ENCODE measurements at places on chromosomes 3 and 15.

DNA sequence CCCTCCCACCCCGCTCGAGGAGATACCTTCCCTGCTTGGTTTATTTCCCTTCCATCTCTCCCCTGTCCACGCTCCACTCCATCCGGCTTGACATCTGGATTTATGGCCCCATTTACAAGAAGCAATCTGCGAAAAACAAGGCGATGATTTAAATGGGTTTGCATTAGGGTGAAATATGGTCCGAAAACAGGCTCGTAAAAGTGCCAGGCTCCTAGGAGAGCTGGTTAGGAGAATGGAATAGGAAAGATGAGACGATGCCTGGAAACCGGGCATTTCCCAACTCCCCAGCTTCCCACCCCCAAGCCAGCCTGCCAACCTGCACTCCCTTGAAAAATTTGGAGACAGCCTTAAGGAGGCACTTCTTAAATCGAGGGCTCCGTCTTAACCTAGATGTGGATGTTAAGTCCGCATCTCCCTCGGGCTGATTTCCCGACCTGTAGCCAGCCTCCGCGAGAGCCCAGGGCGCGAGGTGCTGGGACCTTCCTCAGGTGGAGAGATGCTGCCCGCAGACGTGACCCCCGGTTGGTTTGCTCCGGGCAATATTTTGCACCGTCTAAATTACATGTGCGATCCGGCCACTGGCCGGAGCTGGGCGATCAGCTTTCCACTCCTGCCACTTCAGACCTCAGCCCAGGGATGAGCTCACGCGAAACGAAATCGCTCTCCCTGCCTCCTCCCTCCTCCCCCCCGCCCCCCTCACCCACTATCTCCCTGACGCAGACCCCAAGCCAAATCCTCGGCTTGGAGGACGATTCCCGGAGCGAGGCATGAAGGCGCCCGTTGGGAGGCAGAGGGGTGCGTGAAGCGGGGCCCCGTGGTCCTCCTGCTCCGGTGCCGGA is 1.3 kb downstream of the GRM7 start:
- no peak for DNase-seq

GRCh38 chr15:58064980-58065444 is 499 bp downstream of the ALDH1A2 start:
- DNase-seq: no peak

GRCh38 chr3:53688989-53689388 is 157.2 kb downstream of the CHDH start:
- DNase-seq: no peak

GRCh38 chr15:90871716-90872485 is 3.5 kb downstream of the FURIN start:
- DNase-seq: no peak

- DNase-seq: no peak
These were observed 50.2 kb upstream of the MTMR10 start for GRCh38 chr15:31041610-31042009.

- no peak for DNase-seq
These were observed 8.0 kb downstream of the ESYT3 start for GRCh38 chr3:138442433-138442832.

- no peak for DNase-seq
These were observed 57.9 kb downstream of the APBA2 start for GRCh38 chr15:28943611-28944230.

GRCh38 chr3:46371519-46372340 is 984 bp downstream of the CCR5 start:
- no peak for DNase-seq

GRCh38 chr15:43423793-43424192 is 52.9 kb downstream of the TUBGCP4 start:
- no peak for DNase-seq

GRCh38 chr3:89617706-89618105 is 510.3 kb downstream of the EPHA3 start:
- DNase-seq: no peak

DNA sequence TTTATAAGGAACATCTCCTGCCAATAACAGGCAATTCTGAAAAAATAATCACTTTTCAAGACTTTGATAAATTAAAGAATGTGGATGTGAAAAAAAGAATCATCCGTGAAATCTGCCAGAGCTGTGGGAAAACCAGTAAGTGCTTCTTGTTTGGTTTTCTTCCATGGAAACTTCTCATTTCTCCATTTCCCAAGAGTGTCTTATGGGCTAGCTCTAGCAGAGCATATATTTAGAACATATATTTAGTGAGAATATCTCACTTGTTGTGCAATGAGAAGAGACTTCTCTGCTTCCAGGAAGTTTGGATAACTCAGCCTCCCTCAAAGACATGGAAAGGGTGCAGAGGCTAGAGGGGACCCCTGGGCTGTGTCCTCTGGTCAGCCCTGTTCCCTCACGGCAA is 49.9 kb downstream of the COL6A5 start:
- no peak for DNase-seq

- no peak for DNase-seq
These were observed 35.5 kb downstream of the CACNA2D3 start for GRCh38 chr3:54157860-54158259.

- no peak for DNase-seq
These were observed 31.7 kb downstream of the HES1 start for GRCh38 chr3:194167480-194168282.

DNA sequence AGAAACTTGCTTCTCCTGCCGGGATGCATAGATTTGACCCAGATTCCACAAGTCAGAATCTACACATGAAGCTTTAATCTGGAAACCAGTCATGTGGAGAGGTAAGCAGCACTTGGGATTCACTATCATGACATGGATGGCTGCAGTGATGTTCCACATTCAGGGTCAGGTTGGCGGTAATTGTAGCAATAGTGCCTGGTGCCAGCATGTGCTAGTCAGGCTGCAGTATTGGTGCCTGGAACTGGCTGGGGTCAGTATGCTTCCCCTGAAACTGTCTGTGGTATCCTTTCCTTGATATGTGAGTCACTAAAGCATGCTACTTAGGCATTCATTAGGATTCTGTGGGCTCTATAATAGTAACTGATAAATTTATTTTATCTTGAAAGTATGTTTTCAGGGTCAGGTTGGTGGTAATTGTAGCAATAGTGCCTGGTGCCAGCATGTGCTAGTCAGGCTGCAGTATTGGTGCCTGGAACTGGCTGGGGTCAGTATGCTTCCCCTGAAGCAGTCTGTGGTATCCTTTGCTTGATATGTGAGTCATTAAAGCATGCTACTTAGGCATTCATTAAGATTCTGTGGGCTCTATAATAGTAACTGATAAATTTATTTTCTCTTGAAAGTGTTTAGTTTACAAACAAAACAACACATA is 1439.2 kb downstream of the ZPLD1 start:
- no peak for DNase-seq

DNA sequence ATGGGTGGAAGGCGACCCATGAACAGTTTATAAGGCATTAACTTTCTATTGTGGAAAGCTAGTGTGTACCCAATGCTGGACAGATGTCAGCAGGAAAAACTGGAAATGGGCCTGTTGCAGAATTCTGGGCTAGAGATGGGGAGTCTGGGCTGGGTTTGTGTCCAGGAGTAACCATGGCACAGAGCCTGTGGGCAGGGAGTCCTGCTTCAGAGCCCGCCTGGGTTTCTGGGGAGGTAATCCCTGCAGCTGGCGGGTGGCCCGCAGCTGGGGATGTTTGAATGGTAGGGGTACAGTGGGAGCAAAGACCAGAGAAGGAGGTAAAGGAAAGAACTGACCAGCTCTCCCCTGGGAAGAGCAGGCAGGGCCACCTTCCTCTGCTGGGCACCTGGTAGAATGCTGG is 25.7 kb downstream of the ACAA1 start:
- DNase-seq: no peak

DNA sequence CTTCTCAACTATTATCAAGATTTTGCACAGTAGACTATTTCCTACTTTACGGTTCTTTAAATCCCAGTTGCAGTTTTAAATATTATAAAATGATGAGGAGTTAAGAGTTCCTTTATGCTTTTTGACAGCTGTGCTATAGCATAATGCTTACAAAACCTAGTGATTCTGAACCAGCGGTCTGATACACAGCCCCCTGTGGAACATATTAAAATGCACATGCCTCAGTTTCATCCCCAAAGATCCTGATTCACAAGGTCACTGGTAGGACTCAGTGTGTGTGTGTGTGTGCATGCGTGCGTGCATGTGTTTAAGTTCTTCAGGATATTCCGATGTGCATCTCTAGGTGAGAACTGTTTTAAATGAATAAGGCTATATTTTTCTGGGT is 330.1 kb upstream of the TPM1 start:
- DNase-seq: no peak

DNA sequence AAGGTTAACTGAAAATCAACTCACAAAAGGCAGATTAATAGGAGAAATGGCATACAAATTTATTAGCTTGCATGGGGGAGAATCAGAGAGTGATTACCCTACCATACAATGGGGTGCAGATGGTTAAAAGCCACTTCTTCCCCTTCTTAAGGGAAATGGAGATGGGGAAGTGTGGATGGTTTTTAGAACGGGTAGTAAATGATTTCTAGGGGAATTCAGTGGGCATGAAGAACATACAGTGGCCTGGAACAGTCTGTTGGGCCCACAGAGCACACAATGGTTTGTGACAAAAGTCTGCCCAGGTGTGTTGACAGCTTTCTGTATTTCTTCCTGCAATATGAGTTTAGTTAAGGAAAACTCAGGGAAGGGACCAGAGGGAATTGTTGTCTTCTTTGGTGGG is 61.0 kb downstream of the C3orf80 start:
- DNase-seq: no peak

DNA sequence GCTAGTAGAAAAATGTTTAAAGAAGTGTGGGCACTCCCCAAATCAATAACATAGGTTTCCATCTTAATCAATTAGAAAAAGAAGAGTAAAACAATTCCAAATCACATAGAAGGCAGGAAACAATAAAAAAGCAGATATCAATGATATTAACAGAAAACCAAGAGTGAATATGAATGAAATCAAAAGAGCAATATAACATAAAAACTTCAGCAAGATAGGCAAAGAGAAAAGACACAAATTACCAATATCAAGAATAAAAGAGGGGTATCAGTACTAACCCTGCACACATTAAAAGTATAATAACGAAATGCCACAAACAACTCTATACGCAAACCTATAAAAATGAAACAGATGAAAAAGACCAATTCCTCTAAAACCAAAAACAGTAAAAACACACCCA is 19.6 kb downstream of the DMXL2 start:
- DNase-seq: no peak

- DNase-seq: no peak
These were observed 20.7 kb upstream of the FEM1B start for GRCh38 chr15:68256675-68257450.

- no peak for DNase-seq
These were observed 331.1 kb downstream of the FOXP1 start for GRCh38 chr3:71252466-71252865.

Measured in NCI-H2081 treated with DMSO at 0.1 percent for 48 hours (cell line).